ENCODE measurements at places on chromosomes 16 and 17.

- no peak for DNase-seq
Observed at GRCh38 chr17:34974794-34975785, 5.2 kb upstream of the LIG3 start.

GRCh38 chr17:75238684-75239191 is 22.7 kb downstream of the GGA3 start:
- DNase-seq: peak; percentile 47

- DNase-seq: no peak
Observed at GRCh38 chr16:54774768-54775167, 155.9 kb upstream of the IRX5 start.

DNA sequence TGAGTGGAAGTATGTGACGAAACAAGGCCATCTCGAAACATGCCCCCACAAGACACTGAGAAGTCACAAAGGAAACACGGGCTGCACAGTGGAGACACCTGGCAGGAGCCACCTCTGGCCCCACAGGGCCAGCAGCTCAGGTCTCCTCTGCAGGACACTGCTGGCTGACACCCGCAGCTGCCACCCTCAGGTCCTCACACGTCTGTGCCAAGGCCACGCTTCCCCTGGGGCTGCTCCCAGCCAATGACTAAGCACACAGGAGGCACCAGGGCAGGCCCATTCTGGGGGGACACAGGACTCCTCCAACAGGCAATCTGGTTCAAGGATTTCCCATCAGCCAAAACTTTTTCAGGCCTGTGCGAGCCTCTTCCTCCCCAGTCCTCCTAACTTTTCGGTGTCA is 36.4 kb downstream of the MBTPS1 start:
- no peak for DNase-seq

GRCh38 chr17:32007463-32008298 is 498 bp downstream of the LRRC37B start:
- DNase-seq: peak; percentile 21

GRCh38 chr17:5405400-5405799 is 14.1 kb downstream of the NUP88 start:
- DNase-seq: no peak

DNA sequence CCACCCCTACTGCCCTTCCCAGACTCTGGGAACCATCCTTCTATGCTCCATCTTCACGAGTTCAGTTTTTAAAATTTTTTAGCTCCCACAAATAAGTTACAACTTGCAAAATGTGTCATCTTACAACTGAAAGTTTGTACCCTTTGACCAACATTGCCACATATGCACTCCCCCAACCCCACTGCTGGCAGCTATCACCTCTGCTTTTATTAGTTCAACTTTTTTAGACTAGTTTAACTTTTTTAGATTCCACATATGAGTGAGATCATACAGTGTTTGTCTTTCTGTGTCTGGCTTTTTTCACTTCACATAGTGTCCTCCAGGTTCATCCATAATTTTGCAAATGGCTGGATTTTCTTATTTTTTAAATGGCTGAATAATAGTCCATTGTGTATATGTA is 7.7 kb downstream of the GPT2 start:
- no peak for DNase-seq

DNA sequence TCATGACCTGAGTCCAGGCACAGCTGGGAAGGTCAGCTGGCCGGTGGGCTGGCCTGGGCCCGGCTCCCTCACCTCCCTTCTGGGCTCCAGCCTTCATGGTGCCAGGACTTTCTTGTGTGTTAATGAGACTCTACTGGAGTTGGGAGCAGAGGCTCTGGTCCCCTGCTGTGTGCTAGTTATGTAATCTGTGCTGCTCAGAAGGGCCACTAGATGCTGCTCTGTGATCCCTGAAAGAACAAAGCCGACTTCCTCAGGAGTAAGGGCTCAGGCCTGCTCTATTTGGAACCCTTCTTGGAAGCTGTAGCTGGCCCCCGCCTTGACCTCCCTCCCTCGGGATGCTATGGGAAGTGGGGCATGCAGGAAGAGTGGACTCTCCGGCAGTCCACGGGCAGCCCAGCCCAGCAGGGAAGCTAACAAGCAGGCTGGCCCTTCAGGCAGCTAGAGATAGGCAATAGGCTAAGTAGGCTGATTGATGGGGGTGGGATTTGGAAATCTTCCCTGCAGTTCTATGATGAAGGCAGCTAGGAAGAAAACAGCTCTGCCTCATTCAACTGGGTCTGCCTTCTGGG is 3.3 kb upstream of the CDK5R1 start:
- DNase-seq: no peak
